ENCODE measurements at places on chromosomes 1 and 21. TPM values are rescaled to one million over a fixed set of nuclear protein-coding genes. Genes with fewer than 3 reads are reported as not detected.

DNA sequence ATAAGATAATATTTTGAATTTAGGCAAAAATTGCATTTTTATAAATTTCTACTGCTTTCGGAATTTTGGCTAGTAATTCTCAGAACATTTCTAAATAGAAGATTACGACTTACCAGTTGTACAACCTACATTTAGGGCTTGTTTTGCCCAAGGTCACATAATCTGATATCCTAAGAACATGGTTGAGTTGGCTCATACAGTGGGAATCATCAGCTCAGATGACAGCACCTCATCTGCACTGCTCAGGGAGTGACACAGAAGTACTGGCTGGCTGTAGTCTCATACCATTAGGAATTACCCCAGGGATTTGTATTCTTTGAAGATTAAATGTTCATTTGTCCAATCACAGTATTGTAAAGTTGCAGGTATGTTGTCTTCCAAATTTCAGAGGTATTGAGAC, 217.6 kb downstream of the ADGRL2 start:
- no peak for DNase-seq

GNL2 gene
- total RNA-seq, result 74.7 TPM

- no peak for DNase-seq
Observed at GRCh38 chr1:195791796-195792195, 816.4 kb downstream of the KCNT2 start.

TRIM67 gene
- 0.09 TPM for total RNA-seq

GJA8 gene
- not detected for total RNA-seq

- DNase-seq, result no peak
Observed at GRCh38 chr21:27569831-27570230, 602.9 kb upstream of the ADAMTS5 start.

OR2T2 gene
- total RNA-seq, result not detected

DNA sequence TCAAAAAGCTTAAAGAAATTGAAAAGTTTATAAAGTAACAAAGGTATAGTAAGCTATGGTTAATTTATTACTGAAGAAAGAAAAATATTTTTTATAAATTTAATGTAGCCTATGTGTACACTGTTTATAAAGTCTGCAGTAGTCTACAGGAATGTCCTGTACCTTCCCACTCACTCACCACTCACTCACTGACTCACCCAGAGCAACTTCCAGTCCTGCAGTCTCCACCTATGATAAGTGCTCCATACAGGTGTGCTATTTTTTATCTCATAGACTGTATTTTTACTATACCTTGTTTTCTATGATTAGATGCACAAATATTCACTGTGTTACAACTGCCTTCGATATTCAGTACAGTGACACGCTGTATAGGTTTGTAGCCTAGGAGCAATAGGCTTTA, 106.6 kb downstream of the NR5A2 start:
- no peak for DNase-seq

GRCh38 chr1:184408580-184408979, 21.8 kb downstream of the C1orf21 start:
- no peak for DNase-seq

- no peak for DNase-seq
Observed at GRCh38 chr1:174209347-174210187, 50.2 kb downstream of the RABGAP1L start.

DNA sequence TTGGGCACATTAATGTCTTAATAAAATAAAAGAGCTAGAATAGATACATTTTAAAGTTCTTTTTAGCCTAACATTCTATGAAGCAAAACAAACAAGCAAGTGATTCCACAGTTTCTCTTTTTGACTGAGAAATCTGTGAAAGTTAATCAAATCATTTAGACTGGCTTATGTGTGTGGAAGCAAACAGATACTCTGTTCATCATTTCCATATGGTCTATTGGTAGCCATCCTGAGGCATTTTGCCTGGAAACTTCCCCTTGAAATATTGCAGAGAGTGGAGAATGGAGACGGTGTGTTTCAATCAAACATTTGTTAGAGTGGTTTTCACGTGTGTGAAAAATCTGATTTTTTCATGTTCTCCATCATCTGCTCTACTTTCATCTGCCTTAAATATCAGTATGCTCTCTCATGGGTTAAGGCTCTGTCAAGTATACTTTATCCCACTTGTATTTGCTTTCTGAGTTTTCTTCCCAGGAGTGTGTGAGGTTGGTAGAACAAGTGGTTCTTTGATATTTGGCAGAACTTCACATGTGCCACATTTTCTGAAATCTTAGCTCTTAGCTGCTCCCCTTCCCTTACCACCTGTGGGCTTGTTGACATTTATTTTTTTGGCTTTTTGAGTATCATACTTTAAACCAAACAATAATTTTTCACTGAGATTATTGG, 139.1 kb upstream of the PTGFR start:
- no peak for DNase-seq

GRCh38 chr1:153397924-153398651, 7.2 kb upstream of the S100A8 start:
- no peak for DNase-seq

TSEN15 gene
- 51.7 TPM for total RNA-seq

GRCh38 chr1:212922016-212922415, 28.3 kb upstream of the VASH2 start:
- no peak for DNase-seq

DNA sequence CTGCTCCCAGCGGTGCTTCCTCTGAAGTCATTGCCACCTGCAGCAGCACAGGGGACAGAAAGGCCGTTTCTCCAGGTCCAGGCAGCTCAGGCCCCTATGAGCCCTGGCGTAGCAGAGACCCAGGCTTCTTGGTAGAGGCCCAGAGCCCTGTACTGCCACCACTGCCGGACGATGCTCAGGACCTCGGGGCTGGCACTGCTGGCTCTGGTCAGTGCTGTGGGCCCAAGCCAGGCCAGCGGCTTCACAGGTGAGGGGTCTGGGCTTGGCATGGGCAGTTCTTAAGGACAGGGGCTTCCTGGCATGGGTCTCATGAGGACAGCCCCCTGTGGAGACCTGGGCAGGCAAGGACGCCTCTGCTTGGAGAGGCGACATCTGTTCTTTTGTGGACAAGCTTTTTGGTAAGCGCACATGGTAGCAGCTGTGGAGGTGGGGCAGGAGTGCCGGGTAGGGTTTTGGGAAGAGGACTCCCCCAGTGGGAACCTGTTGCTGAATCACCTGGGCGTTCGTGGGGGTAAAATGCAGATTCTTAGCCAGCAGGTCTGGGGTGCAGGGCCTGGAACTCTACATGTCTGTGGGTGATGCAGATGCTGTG, at the start of gene UMODL1:
UMODL1 (plus strand) TSS at position 172 of the 592 bp plus-strand sequence; CDS start at position 172, 0 bp downstream.
- DNase-seq, result no peak

C1QC gene
- total RNA-seq, result not detected

DNA sequence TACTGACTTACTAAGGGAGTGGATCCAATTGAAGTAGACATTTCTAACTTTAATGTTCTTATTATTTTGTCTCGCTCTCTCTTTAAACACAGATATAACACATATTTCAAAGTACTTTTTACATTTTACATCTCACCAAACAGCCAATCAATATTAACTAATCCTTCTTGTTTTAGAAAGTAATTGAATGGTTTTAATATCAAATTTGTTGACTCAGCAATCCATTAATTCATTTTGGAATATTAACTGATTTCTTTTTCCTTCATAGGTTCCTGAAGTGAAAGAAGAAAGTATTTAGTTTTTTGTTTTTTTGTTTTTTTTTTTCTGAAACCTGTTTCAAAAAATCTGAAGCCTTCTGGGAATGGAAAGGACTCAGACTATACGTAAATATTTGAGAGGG, 62.3 kb upstream of the DPYD start:
- DNase-seq, result no peak

HAO2 gene
- not detected for total RNA-seq

LDLRAD1 gene
- 0.24 TPM for total RNA-seq

- no peak for DNase-seq
Observed at GRCh38 chr1:93738926-93739325, 57.3 kb upstream of the BCAR3 start.

GRCh38 chr1:1116701-1117468, 996 bp upstream of the C1orf159 start:
- DNase-seq, result no peak

DYNLT5 gene
- total RNA-seq, result not detected

CXADR gene
- total RNA-seq, result 51.7 TPM

GRCh38 chr1:202104073-202104472, 18.6 kb upstream of the GPR37L1 start:
- DNase-seq, result no peak

OLFML2B gene
- total RNA-seq, result not detected

ADGRL4 gene
- total RNA-seq, result not detected

GRCh38 chr1:4066860-4067599, 167.0 kb upstream of the C1orf174 start:
- no peak for DNase-seq

- DNase-seq, result peak; percentile 49
Observed at GRCh38 chr1:50308878-50309277, 114.4 kb downstream of the DMRTA2 start.

- DNase-seq, result no peak
Observed at GRCh38 chr1:170776777-170777176, 112.8 kb downstream of the PRRX1 start.

- no peak for DNase-seq
Observed at GRCh38 chr1:9302745-9303524, 10.2 kb downstream of the SPSB1 start.

GRCh38 chr1:150576794-150577556, 2.4 kb downstream of the MCL1 start:
- peak; percentile 43 for DNase-seq

DNA sequence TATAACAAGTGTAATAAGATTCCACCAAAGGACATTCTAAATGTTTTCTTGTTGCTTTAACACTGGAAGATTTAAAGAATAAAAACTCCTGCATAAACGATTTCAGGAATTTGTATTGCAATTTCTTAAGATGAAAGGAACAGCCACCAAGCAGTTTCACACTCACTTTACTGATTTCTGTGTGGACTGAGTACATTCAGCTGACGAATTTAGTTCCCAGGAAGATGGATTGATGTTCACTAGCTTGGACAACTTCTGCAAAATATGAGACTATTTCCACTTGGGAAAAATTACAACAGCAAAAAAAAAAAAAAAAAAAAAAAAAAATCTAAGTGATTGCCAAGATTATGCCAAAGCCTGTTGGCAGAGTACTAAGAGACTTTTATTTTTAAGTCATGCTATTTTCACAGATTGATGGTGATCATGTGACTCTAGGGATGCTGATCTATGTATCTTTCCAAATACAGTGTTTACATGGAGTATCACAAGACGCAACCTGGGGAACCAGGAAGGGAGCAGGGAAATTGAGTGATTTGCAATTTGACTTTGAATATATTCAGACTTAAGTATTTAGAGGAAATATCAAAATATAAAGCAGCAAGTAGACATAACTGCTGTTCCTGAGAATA, 341.0 kb downstream of the NTNG1 start:
- no peak for DNase-seq

- peak; percentile 96 for DNase-seq
Observed at GRCh38 chr1:31788138-31788824, 24.1 kb upstream of the ADGRB2 start.

GRCh38 chr1:239951511-239952140, 140.1 kb upstream of the FMN2 start:
- peak; percentile 83 for DNase-seq

DNA sequence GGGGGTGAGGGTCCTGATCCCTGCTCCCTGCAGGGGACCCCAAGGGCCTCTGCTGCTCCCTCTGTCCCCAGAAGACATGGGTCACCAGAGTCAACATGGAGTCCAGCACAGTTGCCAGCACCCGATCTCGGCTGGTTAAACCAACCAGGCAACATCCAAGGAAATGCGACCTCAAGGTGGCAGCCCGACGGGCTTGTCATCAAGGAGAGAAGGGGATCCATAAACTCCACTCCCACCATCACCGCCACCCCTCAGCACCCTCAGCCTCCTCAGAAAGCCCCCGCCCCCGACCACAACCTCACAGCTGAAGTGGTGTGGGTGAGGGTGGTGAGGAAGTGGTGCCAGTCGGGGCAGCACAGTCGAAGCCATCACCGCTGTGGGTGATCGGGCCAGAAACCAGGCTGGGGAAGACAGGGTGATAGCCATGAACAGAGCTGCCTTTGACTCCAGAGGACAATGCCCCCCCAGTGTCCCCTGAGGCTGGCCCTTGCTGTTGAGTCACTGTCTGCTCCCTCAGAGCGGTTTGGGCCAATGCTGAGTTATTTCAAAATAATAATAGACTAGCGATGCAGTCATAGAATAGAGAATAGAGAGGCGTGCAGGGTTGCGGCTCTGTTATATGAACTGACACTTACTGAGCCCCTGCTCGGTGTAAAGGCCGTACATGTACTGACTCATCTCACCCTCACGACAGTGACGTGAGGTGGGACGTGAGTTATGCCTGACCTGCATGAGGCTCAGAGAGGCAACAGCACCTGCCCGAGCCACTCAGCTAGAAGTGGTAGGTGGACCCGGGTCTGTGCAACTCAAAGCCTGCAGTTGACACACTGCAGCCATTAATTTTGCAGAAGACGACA, 88.7 kb upstream of the IFFO2 start:
- no peak for DNase-seq

KIF21B gene
- 5.9 TPM for total RNA-seq

DNA sequence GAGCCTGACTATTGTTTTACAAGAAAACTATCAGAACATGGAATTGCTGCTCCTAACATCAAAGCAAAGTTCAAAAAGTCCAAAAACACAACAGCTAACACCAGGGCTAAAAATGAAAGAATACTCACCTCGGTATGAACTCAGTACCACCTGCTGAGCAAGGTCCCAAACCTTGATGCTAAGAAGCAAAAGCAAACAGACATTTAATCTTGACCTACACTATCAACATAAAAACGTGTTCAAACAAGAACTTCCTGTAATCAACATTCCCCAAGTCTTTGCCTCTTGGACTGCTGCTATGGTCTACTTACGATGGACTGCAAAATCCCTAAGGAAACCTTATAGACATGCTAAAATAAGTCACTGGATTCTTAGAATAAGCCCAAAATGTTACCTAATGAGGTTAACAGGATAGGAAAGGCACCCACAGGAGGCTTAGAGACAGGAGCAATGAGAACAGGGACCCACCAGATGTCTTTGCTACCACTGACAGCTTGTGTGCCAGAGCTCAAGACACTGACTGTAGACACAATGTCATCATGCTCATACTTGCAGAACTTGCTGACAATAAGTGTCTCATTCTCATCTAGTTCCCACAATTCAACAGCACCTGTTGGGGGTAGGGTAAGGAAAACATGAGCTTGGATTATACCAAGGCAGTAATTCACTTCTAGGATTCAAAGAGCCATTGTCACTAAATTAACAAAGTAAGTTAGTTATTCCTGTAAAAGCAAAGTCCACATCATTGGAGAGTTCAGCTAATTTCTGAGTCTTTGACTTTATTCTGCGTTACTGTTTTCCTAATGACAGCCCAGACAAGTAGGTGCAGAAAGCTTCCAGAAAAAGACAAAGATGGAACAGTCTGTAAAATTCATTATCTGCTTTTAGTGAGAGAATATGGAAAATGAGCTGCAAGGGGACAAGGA, 1.8 kb downstream of the WDR77 start:
- DNase-seq, result no peak

GRCh38 chr1:64909031-64909430, 57.3 kb downstream of the JAK1 start:
- DNase-seq, result no peak

HMGCS2 gene
- total RNA-seq, result not detected

SNX7 gene
- total RNA-seq, result 22.8 TPM

- DNase-seq, result no peak
Observed at GRCh38 chr1:115041654-115042053, 12.0 kb downstream of the TSHB start.

- DNase-seq, result peak; percentile 70
Observed at GRCh38 chr1:226082959-226083301, 20.4 kb downstream of the H3-3A start.

APOBEC4 gene
- not detected for total RNA-seq
